ENCODE measurements at places on chromosomes 6 and 20.

DNA sequence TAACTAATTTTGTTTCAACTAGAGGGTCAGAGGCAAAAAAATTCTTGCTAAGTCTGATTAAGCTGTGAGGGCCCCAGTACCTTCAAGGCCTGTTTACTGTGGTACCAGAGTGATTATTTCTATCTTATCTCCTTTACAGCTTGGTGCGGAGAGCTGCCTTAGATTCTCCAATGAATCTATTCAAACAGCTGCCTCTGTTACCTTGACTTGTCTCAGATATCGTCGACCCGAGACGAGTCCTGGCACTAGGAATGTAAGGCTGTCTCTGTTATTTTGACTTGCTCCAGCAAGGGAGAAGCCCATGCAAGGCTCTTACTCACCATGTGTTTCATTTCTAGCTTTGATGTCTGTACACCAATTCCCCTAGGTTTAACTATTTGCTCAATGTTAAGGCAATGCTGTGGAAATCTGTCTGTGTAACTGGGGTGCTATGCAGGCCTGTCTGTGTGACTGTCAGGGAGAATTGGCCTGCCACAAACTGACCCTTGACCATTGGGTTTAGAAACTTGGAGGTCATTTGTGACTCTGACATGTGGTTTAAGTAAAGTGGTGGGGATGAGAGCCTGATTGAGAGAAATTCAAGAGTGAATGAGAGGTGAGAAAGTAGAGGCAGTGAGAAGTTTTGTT lies 10.4 kb upstream of the FKBPL start:
- DNase-seq = no peak

DNA sequence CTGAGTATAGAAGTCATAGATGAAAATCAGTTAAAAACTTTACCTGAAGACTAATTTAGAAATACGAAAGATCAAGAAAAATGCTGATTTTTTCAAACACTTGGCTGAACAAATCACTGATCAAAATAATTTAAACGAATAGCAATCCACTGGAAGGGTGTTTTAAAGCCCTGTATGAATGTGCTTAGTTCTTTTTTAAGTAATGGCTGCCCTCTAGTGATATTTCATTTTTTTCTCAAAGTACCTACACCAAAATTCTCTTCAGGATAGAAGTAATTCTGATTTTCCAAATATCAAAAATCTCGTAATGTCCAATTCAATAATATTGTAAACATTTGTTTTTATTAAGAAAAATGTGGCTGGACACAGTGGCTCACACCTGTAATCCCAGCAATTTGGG lies 32.5 kb downstream of the AKAP7 start:
- DNase-seq = no peak

- no peak for DNase-seq
Measured at GRCh38 chr20:15836634-15837033, 736.6 kb downstream of the KIF16B start.

GRCh38 chr6:8939615-8940014 lies 504.3 kb upstream of the SLC35B3 start:
- DNase-seq = no peak

DNA sequence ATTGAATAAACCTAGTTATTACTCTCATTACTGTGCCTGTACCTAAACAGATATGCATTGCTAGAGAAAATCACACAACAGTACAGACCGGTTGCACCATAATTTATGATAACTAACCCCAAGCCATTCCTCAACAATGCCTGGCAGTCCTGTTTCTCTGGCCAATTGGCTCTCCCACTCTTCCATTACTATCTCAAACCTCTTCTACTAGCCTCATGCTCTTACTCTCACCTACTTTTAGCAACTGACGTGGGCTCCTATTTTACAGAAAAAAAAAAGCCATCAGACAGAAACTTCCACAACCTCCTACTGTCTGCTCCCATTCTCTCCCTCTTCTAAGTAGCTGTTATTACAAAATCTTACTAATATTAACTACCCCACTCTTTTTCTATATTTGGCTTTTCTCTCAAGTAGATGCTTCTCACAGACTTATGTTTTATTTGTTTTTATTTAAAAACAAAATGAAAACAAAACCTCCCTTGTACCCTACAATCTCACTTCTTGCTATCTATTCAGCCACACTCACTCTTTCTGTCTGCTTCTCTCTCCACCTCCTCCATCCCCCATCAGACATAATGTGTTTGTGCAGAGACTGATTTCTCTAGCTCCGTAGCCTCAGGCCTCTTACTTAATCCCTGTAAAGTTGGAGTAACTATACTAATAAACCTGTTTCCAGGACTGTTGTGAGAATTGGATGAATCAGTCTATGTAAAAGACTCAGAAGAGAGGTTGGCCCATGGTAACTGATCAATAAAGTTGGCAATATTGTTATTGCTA lies 9.1 kb downstream of the GOPC start:
- no peak for DNase-seq

- no peak for DNase-seq
Measured at GRCh38 chr6:157974341-157974894, 7.2 kb upstream of the SYNJ2 start.

DNA sequence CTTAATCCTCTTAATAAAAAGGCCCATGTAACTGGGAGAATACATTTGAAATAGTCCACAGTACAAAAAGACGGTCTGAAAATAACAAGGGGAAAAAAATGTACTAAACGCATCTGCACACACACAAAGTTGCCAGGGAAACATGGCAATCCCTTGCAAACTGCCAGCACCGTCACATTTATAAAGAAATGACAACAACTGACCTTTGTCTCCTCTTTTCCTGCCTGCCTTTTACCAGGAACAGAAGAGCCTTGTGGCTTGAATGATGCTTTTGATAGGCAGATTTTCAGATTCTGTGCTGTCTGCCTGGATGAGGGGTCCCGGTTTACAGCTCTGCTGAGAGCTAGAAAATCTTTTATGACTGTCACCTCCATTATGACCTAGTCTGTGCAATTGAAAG lies 308.6 kb upstream of the ZFP64 start:
- no peak for DNase-seq

GRCh38 chr6:159378411-159379328 lies 209.5 kb downstream of the FNDC1 start:
- DNase-seq = no peak

DNA sequence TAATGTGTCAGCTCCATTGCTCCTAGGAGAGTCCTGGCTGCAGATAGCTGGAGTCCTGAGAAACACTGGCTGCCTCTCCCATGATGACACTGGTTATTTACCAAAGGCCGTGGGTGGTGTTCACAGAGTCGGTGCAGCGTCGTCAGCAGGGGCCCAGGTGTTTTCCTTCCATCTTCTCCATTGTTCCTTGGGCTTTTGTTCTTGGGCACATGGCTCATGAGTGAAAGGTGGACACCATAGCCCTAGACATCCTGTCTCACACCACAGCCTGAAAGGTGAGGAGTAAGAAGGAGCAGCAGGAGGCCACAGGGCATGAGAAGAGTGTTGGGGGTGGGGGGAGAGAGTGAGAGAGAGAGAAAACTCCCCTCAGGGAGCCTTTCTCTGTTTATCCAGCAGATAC lies 9.1 kb downstream of the CST5 start:
- no peak for DNase-seq

DNA sequence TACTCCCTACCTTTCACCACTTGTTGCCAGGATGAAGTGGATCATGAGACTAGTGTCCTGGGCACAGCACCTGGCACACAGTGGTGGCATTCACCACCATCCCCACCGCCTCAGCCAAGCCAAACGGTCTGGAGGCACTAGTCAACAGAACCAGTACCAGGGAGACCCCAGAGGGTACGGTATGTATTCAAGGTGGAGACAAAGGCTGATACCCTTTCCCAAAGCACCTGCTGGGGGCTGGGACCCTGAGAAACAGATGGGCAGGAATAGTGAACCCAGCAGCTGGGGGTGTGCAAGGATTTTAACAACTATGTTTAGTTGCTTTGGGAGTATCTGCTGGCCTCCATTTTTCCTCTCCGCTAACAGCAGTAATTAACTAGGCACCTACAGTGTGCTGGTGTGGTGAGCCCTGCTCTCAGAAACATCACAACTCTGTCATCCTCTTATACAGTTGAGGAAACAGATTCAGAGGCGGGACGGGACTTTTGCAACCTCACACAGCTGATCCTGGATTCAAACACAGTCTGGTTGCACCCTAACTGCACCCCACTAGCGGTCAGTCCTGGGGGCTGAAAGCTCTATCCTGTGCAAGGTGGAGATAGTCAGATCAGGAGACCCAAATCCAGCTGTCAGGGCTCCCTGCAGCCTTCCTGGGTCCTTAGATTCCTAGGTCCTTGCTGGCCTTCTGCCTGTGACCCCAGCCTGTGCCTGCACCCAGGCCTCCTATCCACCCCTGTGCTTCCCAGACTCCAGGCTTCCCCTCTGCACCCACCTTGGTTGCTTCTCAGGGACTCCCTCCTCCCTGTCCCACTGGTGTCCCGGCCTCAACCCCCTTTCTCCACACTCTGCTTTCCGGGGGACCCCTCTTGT lies 1.2 kb downstream of the SNTA1 start:
- DNase-seq = no peak

GRCh38 chr20:14431568-14431967 lies 94.2 kb upstream of the FLRT3 start:
- no peak for DNase-seq

DNA sequence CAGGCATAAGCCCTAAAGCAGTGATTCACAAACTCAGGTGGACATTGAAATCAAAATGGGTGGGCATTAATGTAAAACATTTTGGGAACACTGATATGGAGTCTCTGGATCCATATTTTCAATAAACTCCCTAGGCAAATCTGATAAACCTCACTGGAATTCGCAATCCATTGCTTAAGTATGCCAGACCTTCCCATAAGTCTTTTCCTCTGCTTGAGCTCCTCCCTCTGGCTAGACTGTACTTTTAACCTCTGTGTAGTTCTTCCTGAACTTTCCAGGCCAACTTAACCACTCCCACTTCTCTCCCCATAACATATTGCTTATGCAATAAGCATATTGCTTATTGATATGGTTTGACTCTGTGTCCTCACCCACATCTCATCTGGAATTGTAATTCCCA lies 629.7 kb upstream of the IMPG1 start:
- no peak for DNase-seq

- peak; percentile 15 for DNase-seq
Measured at GRCh38 chr6:11460001-11460668, 77.4 kb upstream of the TMEM170B start.

- DNase-seq = no peak
Measured at GRCh38 chr6:113104951-113105350, 752.2 kb upstream of the MARCKS start.

- DNase-seq = no peak
Measured at GRCh38 chr6:25953733-25954132, 8.9 kb upstream of the TRIM38 start.

DNA sequence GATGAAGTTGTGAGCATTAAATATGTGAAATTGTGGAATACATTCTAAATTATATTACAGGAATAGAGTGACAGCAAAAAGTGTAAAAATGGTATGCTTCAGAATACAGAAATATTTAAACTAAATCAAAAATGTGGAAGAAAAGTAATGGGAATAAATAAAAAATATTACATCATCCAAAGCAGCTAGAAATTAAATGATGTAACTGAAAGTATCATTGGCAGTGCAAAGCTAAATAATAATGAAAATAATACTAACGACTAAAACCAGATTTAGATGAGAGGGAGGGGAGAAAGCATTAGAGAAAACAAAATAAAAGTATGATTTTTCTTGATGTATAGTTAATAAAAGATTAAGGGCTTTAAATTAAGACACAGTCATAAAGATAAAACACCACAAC lies 1104.0 kb downstream of the EPHA7 start:
- DNase-seq = no peak

GRCh38 chr6:13068586-13069210 lies 259.6 kb downstream of the TBC1D7 start:
- no peak for DNase-seq

GRCh38 chr20:23118766-23119165 lies 32.6 kb upstream of the CD93 start:
- DNase-seq = no peak

GRCh38 chr6:21166754-21167153 lies 426.8 kb upstream of the SOX4 start:
- DNase-seq = no peak

- DNase-seq = no peak
Measured at GRCh38 chr6:24902782-24903181, 33.0 kb downstream of the RIPOR2 start.

DNA sequence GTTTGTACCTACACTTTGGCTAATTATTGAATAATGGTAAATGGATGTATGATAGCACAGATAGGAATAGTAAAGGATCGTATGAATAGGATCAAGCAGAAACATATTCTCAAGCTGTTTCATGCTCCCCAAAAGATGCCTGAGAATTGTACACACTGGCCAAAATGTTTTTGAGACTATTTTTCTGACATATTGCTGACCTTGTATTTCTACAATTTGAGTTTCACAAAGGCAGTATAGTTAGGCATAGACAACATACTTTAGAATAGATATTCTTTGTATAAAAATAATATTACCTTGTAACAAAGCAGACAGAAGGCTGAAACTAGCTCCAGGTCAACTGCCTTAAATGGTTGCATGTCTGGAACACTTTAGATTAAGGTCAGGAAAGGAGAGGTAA lies 598.4 kb downstream of the COL12A1 start:
- no peak for DNase-seq

- no peak for DNase-seq
Measured at GRCh38 chr6:44042261-44042988, 84.8 kb downstream of the MRPL14 start.
